ENCODE measurements at places on chromosomes 16 and 17.

- no peak for DNase-seq
Observed at GRCh38 chr16:85445779-85446222, 167.3 kb upstream of the GSE1 start.

- no peak for DNase-seq
Observed at GRCh38 chr17:75287221-75287620, 2.0 kb downstream of the SLC25A19 start.

DNA sequence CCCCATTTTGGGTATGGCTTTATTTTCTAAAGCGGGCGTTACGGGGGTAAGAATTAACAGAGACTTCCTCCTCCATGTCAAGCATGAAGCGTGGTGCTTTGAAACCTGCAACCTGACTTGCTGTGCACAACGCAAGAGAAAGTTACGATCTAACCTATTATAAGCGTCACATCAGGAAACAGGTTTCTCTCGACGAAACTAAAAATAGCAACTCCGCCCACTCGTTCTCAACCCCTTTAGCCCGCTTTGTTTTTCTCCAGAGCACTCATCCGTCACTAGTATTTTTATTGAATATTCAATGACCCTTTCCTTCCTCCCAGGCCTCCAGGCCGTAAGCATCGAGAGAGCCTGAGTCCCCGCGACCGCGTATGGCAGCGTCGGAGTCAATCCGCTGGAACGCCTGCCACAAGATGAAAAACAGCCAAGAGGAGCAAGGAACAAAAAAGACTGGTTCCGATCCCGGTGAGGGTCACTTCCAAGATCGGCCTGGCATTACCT is 555 bp downstream of the NUP88 start:
- no peak for DNase-seq

DNA sequence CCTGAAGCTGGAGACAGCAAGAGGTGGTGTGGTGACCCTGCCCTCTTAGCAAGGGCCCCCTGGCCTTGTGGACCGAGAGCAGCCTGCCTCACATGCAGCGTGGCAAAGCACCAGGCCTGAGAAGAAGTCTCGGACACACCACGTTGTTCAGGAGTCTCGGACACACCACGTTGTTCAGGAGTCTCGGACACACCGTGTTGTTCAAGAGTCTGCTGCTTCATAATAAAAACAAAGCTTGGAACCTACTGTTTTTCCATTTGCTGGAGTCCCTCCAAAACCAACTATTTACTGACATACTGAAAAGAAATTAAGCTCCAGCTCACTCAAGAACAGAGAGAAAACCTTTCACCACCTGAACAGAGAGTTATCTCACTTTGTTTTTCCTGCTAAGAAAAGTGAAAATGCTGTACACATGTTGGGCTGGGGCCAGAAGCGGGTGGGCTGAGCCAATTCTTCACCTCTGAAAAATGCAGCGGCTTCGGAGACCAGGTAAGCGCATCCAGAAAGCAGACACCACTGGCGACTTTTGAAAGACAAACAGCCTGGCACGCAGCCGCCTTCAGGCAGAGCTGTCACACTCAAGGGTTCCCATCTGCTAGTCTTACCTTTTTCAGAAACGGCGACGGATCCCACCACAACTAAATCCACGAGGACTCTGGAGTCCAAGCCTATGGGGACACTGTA is 8.9 kb downstream of the MTHFSD start:
- no peak for DNase-seq

GRCh38 chr17:64411999-64412771 is 21.5 kb upstream of the PECAM1 start:
- DNase-seq: peak; percentile 20

- DNase-seq: no peak
Observed at GRCh38 chr17:74529243-74529642, 2.0 kb downstream of the CD300LB start.

GRCh38 chr16:51509336-51509735 is 358.3 kb upstream of the SALL1 start:
- no peak for DNase-seq

DNA sequence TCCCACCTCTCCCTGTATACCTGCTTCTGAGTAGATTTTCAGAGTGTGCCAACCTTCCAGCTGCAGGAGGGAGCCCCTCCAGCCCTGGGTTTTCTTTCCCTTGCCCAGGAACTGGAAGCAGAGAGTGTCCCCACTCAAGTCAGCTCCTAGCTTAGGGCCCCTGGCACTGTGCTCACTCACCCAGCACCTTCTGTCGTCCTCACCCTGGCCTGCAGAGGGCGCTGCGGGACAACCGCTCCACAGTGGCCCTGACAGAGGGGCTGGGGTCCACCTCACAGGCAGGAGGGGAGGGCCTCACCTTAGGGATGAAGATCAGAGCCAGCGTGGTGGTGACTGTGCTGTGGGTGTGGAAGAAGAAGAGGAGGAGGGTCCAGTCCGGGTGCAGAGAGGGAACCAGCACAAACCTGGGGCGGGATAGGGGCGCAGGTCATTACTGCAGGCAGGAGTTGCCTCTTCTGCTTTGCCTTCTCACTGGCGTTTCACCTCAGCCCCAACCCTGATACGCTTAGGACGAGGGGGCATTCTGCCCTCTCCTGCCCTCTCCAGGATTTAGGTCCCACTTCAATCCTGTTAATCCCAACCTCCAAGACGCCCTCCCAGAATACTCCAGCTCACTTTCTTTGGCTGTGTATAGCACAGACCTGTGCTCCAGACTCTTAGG is 10.0 kb downstream of the GPR179 start:
- DNase-seq: peak; percentile 15

- peak; percentile 50 for DNase-seq
Observed at GRCh38 chr16:14511800-14512135, 118.3 kb downstream of the PARN start.

GRCh38 chr16:61797961-61798507 is 238.2 kb downstream of the CDH8 start:
- DNase-seq: peak; percentile 51

DNA sequence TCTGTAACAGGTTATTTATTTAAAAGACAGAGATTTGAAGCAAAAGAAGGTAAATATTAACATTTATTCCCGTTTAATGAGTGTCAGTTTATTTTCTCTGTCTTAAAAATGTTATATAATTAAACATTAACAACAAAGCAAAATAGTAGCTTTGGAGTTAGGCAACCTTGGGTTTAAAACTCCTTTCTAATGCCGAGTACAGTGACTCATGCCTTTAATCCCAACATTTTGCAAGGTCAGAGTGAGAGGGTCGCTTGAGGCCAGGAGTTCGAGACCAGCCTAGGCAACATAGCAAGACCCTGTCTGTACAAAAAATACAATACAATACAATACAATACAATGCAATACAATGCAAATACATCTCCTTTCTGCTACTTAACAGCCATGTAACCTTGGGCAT is 128.7 kb downstream of the CHD9 start:
- DNase-seq: no peak

GRCh38 chr17:80830020-80830780 is 161.4 kb upstream of the CHMP6 start:
- DNase-seq: no peak

GRCh38 chr16:9384141-9384540 is 292.7 kb downstream of the HAPSTR1 start:
- no peak for DNase-seq

GRCh38 chr17:34117811-34118210 is 137.3 kb upstream of the CCL2 start:
- no peak for DNase-seq

GRCh38 chr17:40058186-40058784 is 4.1 kb upstream of the MED24 start:
- no peak for DNase-seq

DNA sequence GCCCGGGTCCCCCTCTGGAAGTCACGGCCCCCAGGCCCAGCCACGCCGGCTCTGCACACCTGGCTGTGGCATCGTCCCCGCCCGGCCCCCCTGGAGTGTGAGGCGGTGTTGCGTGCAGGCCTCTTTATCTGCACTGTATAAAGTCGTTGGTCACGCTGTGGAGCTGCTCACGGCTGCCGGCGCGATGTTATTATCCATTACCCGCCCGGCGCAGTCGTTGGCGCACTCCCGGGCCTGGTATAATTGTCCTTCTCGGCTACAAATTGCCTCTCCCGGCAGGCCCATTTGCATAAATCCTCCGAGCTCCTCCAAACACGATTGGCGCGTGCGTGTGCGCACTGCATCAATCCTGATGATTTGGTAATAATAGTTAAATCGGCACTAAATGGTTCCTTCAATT is 57.8 kb downstream of the BAHCC1 start:
- no peak for DNase-seq

- no peak for DNase-seq
Observed at GRCh38 chr17:45895304-45895968, 1.1 kb downstream of the MAPT start.

DNA sequence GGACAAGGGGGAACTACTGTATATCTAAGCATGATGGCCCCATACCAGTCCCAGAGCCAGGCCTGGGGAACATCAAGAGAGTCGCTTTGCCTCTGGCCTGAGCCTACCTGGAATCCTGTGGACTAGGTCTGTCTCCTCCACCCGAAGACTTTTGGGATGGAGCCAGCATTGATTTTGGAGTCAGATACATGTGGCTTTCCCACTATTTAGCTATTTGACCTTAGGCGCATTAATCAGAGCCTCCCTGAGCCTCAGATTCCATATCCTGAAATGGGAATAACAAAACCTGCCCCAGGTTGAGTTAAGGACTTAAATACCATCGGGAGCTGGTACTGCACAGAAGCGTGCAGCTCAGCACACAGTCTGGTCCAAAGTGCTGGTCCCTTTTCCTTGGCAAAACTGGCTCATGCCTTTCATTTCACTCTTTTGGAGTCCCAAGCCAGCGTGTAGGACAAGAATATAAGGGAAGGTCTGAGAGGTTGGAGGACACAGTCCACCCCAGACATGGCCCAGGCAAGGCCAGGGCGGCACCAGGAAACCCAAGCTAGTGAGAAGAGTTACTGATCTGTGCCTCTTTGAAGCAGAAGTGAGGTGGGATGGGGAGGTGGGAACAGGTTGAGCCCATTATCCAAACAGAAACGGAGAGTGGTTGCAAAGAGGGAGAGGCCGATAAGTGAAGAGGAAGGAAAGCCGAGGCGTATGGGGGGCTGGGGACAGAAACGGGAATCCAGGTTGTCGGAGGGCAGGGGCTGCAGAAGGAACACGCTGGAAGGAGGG is 986 bp downstream of the FA2H start:
- no peak for DNase-seq
